Esophagus muscularis mucosa (tissue), 4 donors: ENCODE measurements at places on chromosomes 7 and 10. TPM values are rescaled to one million over a fixed set of nuclear protein-coding genes. Genes with fewer than 3 reads are reported as not detected.

DNA sequence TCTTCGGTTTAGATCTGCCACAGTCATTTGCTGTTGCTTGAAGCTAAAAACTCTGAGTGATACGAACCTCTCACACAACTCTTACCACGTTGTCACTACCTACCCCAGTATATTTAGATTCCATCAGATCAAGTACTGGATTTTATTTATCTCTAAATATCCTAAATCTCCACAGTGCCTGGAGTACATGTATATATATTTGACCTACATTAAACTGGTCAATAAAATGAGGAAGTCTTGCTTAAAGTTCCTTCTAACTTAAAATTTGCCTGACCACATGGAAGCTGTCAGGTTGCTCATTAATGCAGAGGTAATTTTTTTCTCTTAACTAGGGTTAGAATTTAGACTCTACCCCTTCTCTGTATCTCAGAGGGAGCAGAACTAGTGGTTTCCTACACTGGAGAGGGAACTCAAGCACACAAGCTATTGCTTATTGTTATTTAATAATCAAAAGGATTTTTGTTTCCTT lies 3.1 kb upstream of the MACC1 start:
- DNase-seq, result no peak

DNA sequence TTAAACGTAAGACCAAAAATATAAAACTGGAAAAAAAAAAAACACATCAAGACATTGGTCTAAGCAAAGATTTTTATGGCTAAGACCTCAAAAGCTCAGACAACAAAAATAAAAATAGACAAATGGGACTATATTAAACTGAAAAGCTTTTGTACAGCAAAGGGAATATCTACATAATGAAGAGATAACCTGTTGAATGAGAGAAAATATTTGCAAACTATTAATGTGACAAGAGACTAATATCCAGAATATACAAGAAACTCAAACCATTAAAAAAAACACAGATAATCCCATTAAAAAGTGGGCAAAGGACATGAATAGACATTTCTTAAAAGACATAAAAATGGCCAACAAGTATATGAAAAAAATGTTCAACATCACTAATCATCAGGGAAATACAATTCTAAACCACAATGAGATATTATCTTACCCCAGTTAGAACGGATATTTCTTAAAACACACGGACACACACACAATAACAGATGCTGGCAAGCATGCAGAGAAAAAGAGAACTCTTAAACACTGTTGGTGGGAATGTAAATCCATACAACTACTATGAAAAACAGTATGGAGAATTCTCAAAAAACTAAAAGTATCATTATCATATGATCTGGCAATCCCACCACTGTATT lies 28.8 kb downstream of the CNOT4 start:
- no peak for DNase-seq

DNA sequence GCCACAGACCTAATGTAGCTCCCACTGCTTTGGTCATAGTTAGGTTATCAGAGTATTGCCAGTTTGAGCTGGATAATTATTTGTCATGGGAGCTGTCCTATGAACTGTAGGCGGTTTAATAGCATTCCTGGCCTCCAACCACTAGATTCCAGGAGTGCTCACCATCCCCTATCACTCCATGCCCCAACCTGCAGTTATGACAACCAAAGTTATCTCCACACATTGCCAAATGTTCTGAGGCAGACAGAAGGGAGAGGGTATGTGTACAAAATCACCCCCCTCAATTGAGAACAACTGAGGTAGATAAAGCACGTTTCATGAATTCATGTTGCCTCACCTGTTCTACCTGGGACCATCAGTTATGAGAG lies 119.0 kb upstream of the CACUL1 start:
- no peak for DNase-seq

GRCh38 chr7:25279705-25280104 lies 51.4 kb upstream of the NPVF start:
- peak; percentile 62 for DNase-seq

- no peak for DNase-seq
Observed at GRCh38 chr10:80205477-80206276, at the start of gene ANXA11. TSS of gene ANXA11 (minus strand) at chr10:80205537. CDS start at chr10:80172861, 32,676 bp downstream.

- no peak for DNase-seq
Observed at GRCh38 chr10:63528084-63528744, 7.0 kb downstream of the REEP3 start.

DNA sequence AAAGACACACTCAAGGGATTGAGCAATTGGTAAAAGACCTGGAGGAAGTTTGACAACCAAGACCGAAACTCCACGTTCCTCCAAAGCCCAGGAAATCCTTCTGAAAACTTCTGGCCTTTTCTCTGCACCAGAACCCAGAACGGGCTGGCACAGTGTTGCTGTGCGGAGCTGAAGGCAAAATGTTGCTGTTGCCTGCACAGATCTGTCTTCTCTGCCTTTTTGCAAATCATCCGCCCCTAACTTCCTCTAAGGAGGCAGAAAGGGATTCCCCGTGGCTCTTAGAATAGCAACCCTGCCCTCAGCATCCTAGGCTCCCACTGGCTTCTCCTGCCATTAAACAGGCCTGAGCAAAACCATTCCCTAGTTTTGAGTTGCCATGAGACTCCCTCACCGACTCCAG lies 44.9 kb downstream of the FIGNL1 start:
- no peak for DNase-seq

NRCAM gene
- 5.2 TPM for total RNA-seq

FAM25A gene
- total RNA-seq, result not detected

PON1 gene
- total RNA-seq, result not detected

OR2A5 gene
- total RNA-seq, result not detected
